Foreskin fibroblast (primary cell): ENCODE measurements at places on chromosomes 1 and 21.

- no peak for DNase-seq
Observed at GRCh38 chr1:43945674-43946235, 995 bp upstream of the IPO13 start.

- DNase-seq: no peak
Observed at GRCh38 chr1:15424146-15424667, 14.0 kb upstream of the CTRC start.

DNA sequence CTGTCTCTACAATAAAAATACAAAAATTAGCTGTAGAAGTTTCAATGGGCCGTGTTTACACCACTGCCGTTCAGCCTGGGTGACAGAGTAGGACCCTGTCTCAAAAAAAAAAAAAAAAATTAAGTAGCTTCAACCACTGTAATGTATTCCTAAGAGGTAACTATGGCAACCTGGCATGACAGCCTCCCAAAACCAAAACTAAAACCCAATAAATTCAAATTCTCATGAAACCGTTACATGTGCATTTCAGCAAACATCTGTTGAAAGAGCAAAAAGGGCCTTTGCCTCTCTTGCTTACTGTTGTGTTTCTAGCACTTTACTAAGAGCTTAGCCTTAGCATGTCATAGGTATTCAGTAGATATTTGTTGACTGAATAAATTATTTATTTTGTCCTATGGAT lies 33.5 kb downstream of the ODR4 start:
- no peak for DNase-seq

- no peak for DNase-seq
Observed at GRCh38 chr1:216212826-216213225, 210.4 kb downstream of the USH2A start.

- DNase-seq: no peak
Observed at GRCh38 chr1:119141660-119142059, 1.2 kb upstream of the WARS2 start.

- DNase-seq: peak; percentile 76
Observed at GRCh38 chr1:182781841-182782586, 7.6 kb upstream of the NPL start.

GRCh38 chr1:180151508-180151907 lies 3.2 kb upstream of the QSOX1 start:
- DNase-seq: peak; percentile 93

DNA sequence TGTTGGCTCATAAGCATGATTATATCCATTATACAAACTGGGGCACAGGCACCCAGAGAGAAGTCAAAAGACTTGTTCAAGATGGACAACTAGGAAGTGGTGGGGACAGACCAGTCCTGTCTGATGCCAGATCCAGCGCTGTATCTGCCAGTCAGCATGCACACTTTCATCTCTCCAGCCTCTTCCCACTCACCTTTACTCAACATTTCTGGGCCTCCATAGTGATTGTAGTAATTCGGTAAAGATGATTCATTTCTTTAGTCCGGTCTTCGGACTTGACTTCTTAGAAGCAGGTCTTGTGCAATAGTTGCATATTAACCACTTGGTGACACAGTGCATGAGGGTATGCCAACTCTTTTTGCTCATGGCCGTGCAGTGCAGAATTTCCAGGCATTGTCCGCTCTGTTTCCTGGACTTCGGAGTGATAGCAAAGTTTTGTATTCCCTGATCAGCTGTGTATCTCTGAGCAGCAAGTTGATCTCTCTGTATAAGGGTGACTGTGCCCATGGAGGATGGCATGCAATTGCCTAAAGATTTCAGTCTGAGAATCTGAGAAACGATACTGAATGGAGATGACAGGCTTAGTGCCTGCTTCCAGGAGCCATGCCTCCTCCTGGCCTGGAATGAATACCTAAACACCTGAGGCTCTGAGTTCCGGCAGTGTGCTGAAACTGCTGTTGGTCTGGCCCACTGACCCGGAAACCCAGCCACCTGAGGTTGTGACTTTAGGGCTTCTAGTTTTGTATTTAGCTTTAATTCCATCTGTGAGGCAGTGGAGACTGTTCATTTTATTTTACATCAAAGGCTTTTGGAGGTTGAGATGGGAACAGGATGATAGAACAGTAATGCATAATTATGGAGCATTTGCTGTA lies 39.0 kb downstream of the GALNT2 start:
- DNase-seq: peak; percentile 70

DNA sequence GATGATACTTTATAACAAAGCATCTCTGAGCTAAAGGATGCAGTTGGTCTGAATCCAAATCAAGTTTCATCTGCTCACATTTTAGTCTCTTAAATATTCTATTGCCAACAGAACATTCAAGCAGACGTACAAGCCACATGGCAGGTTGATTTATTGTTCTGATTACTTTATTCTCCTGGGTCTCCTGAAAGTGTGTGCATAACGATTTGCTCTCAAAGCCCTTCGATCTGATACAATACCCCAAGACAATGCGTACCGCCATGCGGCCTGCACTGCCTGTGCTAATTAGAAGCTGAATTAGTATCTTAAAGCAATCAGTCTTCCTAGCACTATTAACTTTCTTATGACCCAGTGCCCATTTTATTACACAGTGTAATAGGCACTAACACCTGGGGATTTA lies 56.9 kb downstream of the FHAD1 start:
- DNase-seq: no peak

DNA sequence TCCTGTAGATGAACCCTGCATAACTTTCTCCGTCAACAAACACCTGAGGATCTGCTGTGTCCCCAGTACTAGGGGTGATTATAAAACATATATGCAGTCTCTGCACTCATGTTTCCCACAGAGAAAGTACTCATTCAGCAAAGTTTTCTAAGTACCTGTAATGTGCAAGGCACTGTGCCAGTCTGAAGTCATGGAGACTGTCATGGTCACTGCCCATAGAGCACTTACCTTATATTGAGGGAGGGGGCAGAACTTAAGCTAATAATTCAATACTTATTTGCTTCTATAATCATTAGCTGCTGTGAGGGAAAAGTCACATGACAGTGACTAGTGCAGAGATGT lies 41.2 kb downstream of the MAP3K21 start:
- DNase-seq: no peak

DNA sequence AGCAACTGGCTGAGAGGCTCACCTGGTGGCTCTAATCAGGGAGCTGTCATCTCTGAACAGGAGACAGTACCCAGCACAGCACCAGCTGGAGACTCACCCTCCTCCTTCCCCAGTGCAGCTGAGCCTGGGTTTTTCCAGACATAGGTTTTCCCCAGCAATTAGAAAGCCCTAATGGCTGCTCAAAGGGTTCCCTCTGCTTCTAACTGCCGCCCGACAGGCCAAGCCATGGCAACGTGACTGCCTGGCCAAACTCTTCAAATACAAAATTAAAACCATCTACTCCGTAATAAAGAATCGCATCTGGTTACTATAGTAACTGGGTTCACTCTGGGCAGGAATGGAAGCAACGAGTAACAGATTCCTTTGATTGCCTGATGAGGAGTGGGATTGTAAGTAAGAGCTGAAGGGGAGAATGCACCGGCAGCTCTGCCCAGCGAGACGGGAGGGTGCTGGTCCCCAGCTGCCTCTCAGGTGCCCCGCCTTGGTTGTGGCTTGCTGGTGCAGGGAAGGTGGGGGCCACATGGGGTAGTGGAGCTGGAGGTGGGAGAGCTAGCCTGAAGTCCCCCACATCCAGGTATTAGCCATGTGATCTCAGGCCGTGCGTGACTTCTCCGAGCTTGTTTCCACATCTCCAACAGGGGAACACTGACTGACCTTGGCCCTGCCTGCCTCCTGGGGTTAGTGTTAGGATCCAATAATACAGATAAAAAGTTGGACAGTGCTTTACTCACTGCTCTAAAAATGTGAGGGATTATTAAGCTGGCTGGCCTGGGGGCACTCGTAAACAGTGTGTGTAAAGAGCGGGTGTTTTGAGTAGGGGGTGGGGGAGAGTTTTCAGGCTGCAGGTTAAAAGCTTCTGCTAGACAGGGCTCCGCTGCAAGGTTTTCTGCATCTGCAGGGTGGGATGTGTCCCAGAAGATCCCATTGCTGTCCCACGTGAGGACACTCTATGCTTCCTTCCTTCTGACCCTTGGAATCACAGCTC lies 94.2 kb downstream of the KCNN3 start:
- no peak for DNase-seq

DNA sequence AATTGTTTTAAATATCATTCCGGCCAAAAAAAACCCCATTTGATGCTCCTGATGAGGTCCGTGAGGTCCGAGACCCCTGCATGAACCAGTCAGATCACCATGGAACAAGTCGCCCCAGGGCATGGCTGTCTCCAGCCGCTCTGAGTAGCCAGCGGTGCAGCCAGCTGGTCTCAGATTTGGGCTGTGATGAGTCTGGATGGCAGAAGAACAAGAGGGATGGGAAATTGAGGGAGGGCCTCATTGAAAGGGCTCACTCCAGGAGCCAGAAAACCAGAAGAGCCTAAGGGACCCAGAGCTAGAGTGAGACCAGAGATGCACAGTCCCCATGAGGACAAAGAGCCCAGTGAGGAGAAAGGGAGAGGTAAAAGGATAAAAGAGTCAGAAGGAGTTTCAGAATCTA lies 174.0 kb downstream of the TOMM20 start:
- DNase-seq: no peak

DNA sequence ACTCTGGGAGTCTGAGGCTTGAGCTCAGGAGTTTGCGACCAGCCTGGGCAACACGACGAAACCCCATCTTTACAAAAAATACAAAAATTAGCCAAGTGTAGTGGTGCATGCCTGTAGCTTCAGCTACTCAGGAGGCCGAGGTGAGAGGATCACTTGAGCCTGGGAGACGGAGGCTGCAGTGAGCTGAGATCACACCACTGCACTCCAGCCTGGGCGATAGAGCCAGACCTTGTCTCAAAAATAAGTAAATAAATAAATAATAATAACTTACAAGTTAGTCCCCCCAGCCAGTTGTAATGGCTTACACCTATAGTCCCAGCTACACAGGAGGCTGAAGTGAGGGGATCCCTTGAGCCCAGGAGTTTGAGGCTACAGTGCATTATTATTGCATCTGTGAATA lies 21.7 kb upstream of the BTG2 start:
- no peak for DNase-seq

DNA sequence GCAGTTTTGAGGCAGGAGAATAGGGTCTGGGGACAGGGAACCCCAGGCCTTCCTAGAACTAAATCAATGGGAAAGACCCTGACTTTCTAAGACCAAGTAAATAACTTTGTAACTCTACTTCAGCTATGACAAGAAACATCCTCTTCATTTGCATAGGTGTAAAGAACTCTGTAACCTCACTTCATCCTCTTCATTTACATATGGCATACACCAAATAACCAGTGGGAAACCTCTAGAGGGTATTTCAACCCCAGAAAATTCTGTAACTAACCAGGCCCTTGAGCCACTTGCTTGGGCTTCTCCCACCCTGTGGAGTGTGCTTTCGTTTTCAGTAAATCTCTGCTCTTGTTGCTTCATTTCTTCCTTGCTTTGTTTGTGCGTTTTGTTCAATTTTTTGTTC lies 495.6 kb downstream of the SIPA1L2 start:
- no peak for DNase-seq

DNA sequence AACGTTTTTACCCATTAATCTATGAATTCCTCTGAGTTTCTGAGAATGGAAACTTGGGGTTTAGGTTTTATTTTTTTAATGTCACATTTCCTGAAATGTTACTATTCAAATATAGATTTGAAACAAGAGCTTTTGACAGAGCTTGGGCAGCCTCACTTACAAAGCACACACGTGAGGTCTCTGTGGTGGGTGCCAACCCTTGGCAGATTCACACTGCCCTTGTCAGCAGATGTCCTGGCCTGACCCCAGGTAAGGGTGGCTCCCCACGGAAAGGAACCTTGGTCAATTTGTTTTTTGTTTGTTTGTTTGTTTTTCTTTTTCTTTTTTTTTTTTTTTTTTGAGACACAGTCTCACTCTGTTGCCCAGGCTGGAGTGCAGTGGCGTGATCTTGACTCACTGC lies 53.5 kb downstream of the FAAP20 start:
- DNase-seq: no peak

DNA sequence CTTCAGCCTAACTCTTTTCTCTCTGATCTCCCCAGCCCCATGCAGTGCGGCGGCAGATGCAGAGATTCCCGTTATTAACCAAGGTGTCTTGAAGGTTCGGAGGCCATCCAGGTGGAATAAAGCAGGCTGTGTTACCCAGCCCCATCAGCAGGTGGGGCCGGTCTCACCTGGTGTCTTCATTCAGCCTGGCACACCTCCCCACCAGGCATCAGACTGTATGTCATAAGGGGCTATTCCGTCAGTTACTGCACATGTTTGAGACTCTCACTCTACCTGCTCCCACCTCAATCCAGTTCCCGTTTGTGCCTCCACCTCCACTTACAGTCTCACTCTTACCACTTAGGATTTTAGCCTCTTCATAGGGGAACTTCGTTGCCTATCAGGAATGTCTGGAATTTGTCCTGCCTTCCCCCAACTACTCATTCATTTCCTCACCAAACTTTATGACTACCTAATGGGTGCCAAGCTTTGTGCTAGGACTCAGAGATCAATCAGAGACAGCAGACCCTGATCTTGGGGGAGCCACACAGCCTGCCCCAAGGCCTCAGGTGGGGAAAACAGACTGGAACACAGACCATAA lies 170.2 kb downstream of the PLPP3 start:
- no peak for DNase-seq

DNA sequence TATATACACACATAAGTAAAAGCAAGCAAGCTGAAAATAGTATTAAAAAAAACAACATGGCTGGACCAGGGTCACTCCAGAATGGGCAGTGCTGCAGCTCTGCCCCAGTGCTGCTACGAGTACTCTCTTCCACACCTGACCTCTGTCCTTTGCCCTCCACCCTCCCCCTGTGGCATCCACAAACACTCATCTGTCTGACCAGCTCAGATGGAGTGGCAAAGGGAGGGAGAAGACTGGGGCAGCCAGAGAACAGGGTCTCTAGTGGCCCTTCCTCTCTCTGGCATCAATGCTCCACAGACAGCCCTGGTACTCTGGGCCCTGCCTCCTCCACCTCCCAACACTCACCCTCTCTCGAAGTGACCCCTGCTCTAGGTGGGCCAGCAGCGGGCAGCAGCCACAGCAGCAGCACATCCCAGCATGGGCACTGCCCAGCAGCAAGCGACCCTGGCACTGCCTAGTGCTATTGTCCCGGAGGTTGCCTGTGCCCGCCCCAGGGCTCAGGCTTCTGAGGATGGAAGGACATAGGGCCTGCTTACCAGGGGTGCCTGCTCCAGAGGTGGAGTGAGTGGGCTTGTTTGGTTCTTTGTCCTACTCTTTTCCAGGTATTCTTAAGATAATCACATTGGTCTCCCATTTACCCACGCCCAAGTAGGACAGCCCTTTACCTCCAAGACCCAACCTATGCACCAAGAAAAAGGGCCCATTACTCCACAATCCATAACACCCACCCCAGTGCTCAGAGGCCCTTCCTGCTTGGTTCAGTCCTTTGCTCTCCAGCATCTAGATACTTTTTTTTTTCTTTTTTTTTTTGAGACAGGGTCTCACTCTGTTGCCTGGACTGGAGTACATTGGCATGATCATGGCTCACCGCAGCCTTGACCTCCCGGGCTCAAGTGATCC lies 6.2 kb downstream of the ARHGEF2 start:
- no peak for DNase-seq
